ENCODE measurements at places on chromosomes 1 and 21.

GRCh38 chr1:37808369-37809319, 636 bp upstream of the YRDC start:
- DNase-seq = peak; percentile 82

GRCh38 chr1:56585985-56586384, 6.6 kb upstream of the PLPP3 start:
- no peak for DNase-seq

DNA sequence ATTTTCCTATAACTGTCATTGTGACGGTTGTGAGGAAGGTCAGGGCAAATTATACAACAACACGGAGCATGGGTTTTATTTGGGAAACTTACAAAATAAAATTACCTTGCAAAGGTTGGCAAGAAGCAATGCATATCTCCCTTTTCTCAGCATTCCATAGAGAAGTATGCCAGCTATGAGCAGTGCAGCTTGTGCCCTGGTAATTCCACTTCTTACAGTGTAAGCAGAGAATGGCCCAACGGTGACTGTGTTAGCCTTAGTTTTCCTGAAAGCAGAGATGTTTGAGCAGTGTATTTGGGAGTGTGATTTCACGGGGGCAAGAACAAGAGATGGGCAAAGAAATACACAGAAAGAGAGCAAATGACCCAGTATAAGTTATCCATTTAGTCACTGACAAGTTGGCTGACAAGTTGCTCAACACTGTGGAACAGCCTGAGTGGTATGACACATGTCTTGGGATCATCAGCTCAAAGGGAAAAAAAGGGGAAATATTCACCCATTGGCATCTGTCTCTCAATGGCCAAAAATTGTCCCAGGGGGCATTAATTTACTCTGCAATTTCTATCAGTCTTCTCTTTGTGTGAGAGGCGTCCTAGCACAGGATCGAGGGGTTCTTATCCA, 210.9 kb upstream of the NRIP1 start:
- no peak for DNase-seq

- no peak for DNase-seq
Observed at GRCh38 chr1:58500043-58500442, 46.5 kb downstream of the OMA1 start.

DNA sequence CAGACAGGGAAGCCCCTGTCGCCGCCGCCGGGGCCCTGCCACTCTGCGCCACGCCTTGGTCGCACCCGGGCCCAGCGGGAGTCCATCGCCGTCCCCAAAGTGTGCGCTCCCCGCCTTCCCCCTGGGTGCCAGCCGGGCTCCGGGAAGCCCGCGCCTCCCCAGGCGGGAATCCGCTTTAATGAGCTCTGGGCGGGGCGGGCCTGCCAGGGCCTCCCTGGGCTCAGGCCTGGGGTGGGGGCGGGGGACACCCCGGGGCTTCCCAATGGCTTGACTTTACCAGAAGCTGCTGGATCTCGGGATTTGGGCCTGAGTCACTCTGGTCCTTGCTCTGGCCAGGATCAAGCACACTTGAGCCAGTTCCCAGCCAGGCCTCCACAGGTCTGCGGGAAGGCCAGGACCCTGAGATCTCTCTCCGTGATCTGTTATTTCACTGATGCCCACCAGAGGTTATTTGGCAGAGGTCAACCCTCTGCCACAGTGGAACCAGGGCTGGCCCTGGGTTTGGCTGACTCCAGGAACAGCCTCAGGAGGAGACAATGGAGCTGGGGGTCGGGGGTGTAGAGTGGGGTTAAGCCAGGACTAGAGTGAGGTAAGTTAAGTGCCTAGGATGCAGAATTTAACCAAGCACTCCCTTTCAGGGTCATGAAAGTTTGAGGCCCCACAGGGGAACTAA, 178.4 kb upstream of the EDN2 start:
- DNase-seq = peak; percentile 48

- DNase-seq = no peak
Observed at GRCh38 chr1:198919667-198920398, 281.0 kb downstream of the PTPRC start.

DNA sequence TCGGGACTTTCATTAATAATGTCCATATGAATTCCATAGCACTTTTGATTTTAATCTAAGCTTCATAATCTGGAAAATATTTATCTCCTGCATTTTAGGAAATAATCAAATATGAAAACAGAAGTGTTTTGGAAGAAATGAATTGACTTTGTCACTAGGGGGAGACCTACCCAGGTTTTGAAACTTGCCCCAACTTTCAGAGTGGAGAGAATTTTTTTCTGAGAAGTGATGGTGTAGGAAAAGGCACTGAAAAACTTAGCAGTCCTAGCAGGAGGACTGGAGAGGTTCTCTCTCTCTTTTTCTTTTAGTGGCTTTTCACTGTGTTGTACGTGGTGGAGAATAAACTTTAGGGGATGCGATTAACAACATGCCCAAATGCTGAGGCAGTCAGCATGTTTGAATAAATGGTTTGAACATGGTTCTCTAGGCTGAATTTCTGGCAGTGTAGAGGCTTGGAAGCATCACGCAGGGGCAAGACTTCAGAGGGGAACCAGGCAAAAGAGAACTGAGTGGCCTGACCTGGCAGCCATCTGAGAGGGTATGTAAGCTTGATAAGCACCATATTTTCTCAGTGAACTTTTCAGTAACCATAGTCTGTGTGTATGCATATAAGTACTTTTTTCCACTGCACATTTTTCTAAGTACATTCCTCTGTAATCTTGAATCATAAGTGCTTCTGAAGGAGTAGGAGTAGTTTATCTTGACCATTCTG, 68.3 kb upstream of the NEK7 start:
- DNase-seq = peak; percentile 78

- DNase-seq = peak; percentile 13
Observed at GRCh38 chr1:239308701-239309333, 77.6 kb upstream of the CHRM3 start.

GRCh38 chr1:19689085-19689757, 24.5 kb downstream of the HTR6 start:
- DNase-seq = no peak

- DNase-seq = no peak
Observed at GRCh38 chr1:221712776-221713431, 29.0 kb downstream of the DUSP10 start.

- DNase-seq = no peak
Observed at GRCh38 chr1:114462341-114462740, 48.7 kb downstream of the TRIM33 start.

DNA sequence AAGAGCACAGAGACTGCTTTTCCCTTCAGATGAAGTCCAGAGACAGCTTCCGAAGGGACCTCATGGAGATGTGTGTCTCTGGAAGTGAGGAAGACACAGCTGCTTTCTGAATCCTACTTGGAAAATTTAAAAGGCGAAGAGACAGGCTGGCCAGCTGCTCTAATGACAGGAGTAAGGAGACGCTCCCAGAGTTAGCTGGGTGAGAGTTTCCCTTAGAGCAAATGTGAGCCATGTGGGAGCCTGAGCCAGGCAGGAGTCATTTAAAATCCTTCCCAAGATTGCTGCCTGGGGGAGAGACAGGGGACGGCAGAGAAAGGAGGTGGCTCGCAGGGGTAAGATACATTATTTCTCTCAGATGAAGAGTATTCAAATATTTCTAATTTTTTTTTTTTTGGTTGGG, 53.1 kb downstream of the ZNF326 start:
- no peak for DNase-seq

DNA sequence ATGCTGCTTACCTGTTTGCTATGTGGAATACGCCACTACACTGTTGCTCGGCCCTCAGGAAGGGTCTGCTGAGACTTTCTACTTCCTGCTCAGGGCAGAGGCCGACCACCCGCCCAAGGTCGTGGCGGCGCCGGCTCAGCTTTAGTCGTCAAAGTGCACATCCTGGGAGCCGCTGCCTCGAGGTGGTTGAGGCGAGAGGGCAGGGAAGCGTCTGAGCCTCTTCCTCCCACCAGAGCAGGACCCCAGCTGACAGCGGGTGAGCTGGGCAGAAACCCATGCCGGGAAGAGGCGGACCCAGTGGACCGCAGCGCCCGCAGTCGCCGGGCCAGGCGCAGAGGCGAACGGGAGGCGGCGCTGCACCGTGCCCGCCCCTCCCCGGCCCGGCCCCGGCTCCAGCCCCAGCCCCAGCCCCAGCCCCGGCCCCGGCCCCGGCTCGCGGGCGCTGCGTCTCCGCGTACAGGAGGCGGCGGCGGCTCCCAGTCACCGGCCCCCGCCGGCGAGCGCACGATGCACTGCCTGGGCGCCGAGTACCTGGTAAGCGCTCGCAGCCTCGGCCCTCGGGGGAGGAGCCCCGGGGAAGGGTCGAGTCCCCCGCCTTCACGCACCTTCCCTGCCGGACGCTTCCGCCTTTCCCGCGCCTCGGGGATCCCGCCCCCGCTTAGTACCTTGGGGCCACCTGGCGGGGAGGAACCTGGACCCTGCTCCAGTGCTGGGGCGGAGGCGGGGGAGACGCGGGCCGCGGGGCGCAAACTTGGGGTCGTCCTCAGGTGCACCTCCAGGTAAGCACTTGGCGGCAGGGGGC, at the start of gene SLC44A3:
TSS of gene SLC44A3 (plus strand) at position 413 of the 802 bp plus-strand sequence. CDS start at position 508, 95 bp downstream.
- peak; percentile 67 for DNase-seq

DNA sequence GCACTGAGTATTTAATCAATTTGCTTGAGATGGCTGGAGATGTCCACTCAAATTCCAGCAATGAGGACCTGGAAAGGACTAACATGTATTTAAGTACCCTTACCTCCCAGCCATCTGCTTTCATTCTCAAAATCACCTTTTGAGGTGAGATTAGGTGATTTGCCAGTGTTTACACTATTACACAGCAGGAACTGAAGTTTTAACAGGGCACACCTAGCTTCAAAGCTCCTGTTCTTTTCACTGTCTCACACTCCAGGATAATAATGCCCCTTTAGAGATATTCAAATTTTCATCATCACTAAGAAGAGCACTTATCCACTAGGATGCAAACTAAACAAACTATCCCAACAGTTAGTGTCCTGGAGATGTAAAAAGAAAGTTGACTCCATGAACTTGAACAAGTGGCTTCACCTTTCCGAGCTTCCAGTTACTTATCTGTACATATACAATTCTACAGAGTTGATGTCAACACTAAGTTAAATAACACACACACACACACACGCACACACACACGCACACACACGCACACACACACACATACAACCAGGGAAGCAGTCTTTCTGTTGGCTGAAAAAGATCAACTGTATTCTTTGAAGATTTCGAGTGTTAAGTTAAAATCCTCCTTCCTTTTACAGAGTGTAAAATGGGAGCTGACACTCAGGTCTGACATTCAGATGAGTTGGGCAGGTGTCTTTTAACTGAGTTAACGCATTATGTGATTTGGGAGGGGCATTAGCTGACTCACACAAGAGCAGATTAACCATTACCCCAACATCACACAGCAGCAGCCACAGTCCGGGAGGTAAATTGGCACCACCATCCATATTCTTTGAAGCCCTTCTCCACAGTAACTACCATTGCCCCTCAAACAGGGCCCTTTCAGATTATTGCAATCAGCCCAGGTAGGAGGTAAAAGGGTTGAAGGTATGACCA, 15.5 kb upstream of the JAK1 start:
- peak; percentile 22 for DNase-seq

DNA sequence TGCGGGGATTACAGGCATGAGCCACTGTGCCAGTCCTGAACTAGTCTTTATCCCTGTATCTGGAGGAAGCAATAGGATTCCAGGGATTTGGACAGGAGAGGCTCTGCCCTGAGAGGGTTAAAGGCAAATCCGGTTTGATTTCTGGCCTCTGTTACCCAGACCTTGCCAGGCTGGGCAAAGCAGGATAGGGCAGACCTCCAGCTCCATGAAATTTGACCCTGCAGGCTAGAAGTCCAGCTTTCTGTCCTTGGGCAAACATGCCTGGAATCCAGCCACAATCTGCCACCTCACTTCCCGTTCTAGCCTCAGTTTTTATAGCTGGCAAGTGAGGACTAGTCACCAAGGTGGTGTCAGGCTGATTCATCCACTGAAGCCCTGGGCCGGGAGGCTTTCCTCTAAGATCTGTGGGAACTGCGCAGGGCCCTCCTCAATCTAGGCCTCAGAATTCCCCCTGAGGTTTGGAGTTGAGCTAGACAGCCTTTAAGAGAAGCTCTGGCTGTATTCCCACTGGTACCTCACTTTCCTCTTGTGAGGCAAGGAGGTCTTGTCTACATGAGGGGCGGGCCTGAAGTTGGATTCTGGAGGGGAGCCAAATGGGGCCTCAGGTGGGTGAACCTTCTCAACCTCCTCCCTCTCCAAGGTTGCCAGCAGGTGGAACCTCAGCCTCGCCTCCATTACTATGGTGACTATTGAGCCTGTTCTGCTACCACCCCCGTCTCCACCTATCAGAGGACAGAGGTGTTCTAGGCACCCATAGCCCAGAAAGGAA, 7.0 kb upstream of the P3R3URF start:
- DNase-seq = peak; percentile 64

GRCh38 chr1:183080406-183080805, 57.2 kb downstream of the LAMC1 start:
- no peak for DNase-seq

GRCh38 chr1:244735404-244735803, 82.5 kb downstream of the DESI2 start:
- no peak for DNase-seq

- no peak for DNase-seq
Observed at GRCh38 chr1:66788231-66788939, 12.7 kb downstream of the INSL5 start.

- no peak for DNase-seq
Observed at GRCh38 chr1:159958719-159959380, 4.8 kb upstream of the SLAMF9 start.

DNA sequence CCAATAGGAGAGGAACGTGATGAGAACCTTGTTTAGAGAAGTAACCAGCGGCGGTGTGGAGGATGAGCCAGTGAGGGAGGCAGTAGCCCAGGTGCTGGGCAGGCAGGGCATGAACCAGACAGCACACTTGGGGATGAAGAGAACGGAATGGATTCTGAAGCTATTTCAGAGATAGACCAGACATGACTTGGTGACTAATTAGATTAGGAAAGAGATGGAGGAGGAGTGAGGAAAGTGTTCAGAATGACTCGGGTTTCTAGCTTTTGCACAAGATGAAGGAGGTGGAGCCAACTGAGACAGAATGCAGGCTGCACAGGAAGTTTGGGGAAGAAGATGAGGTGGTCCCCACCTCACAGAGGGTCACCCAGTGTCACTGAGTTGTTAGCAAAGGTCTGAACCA, 5.1 kb downstream of the PEF1 start:
- DNase-seq = no peak

DNA sequence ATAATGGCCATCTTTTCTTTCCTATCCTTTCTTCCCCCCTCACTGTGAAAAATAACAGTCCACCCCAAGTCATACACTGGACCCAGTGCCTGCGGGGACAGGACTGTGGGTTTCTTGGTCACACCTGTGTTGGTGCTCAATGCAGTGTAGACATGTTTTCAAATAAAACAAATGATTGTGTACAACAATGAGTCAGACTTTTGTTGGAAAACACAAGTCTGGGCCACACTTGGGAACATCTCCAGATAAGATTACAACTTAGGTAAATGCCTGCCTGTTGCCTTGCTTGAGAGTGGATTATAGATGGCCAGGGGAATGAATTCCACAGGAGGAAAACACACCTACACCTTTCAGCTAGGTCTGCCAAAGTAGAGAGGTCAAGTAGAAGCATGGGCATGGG, 34.1 kb downstream of the PDPN start:
- no peak for DNase-seq

DNA sequence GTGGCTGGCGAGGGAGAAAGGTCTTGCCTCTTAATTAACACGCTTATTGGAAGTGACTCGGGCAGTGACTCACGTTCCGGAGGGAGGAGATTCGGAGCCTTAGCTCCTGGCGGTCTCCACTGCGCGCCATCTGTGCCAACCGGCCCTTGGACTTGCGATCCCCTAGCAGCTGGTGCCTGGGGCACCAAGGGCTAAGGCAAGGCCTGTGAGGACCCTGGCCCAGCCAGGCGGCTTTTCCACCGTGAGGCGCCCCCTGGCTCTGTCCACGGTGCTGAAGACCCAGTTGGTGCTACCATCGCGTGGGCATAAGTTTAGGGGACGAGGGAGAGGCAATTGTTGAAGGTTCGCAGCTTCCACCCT, 1.3 kb upstream of the SYT6 start:
- peak; percentile 60 for DNase-seq

GRCh38 chr1:157156058-157156541, 17.9 kb upstream of the ETV3 start:
- DNase-seq = peak; percentile 77
